ENCODE measurements at places on chromosomes 4 and X.
A peak's percentile ranks its signal among the peaks of the same experiment; 100 is the strongest.

- peak; percentile 43 for DNase-seq
Observed at GRCh38 chrX:71650333-71650969, 16.9 kb upstream of the LOC101059915 start.

- DNase-seq = no peak
Observed at GRCh38 chr4:147582386-147583060, 34.7 kb upstream of the TMEM184C start.

DNA sequence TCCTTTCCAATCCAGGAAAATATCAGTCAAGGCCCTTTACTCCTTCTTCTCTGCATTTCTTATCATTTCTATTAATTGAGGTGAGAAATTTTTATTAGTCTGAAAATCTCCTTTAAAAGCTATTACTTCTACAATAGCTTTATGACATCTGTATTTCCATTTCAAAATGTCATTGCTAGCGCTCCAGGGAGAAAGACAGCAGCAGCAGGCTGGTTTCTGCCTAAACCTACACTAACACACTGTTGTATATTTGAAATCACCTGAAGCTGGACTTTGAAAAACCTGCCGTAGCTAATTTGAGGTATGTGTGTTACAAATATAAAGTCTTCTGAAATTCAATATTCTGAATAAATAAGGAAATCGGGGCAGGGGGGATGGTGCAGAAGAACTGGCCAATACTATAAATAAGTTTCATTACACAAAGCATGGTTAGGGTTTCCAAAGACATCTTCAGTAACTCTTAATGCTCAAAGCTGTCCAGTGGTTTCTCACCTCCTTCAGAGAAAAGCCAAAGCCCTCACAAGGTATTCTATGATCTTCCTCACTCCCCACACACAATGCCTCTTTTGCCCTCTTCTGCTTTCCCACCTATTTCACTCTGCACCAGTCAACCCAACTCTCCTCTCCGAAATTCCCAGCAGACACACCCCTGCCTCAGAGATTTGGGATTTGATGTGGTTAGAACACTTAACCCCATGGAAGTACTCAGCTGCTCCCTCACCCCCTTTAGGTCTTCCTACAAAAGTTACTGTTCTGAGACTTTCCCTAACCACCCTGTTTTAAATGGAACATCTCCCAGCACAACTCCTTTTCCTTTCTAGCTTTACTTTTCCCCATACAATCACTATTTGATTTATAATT lies 122.7 kb downstream of the PPP3CA start:
- no peak for DNase-seq

DNA sequence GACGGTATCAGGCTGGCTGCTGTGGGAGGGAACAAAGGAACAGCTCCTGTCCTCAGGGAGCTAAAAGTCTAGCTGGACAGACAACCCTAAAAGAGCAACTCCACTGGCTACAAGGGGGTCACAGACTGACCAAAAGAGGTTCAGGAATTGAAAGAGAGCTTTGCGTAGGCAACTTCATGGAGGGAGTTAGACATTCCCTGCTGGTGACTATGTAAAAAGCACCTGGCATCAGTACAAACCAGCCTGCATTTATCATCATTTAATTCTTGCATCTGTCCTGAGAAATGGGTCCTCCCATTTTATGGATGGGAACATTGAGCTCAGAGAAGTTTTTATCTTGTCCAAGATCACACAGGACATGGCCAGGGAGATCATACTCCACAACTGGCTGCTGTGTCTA lies 1.4 kb upstream of the LGI2 start:
- DNase-seq = no peak

- DNase-seq = no peak
Observed at GRCh38 chr4:113566015-113566795, 195.3 kb downstream of the CAMK2D start.

DNA sequence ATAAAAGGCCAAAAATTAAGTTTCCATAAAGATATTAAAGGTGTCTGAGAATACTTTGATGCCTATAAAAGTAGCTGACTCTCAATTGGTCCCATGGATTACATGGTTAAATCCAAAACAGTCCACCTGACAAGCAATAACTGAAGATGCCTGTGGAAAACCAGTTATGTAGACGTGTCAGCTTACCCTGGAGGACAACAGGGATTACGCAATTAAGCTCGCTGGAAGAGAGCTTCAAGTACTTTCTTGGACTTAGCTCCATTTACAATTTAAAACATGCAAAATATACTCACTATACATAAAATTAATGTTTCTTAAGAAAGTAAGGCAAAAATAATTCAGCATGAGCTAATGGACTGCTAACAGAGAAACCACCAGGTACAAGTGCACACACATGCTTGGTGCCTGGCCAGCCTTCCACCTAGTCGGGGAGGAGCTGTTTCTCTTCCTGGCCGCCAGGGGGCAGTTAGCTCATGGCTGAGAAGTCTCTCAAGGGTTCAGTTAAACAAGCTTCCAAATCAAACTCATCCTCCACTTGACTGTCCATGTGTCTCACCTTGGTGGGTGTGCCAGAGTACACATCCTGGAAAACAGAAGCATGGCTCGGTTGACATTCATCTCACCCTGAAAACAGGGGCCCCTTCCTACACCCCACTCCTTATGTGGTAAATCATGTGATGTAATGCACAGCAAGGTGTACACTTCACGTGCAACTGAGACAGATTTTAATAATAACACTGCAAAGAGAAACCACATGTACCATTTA lies 9.2 kb upstream of the FAM53A start:
- peak; percentile 91 for DNase-seq

DNA sequence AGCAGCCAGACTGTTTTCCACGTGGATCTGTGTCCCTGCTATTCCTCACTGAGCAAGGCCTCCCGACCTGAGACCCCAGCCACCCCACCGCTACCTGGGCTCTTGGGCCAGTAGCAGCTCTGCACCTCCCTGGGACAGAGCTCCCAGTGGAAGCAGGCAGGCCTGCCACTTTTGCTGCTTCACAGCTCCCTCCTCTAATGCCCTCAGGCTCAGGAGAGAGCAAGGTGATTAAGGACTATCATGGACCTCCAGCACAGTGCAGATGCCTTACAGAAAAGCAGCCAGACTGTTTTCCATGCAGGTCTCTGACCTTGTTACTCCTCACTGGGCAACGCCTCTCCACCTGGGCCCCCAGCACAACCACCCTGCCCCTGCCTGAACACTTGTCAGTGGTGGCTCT lies 37.0 kb downstream of the AWAT2 start:
- DNase-seq = no peak

Measured in NCI-H1417 (cell line).